Activated T-cell treated with anti-CD3 and anti-CD28 coated beads, Interleukin-2, amount 50 U/mL, for 72 hours (primary cell): ENCODE measurements at places on chromosomes 6 and 20.

- no peak for DNase-seq
Observed at GRCh38 chr20:62625921-62626547, 16.3 kb upstream of the SLCO4A1 start.

GRCh38 chr6:37709250-37709931 is 11.7 kb upstream of the MDGA1 start:
- DNase-seq, result no peak

- no peak for DNase-seq
Observed at GRCh38 chr6:7773914-7774313, 48.0 kb downstream of the BMP6 start.

DNA sequence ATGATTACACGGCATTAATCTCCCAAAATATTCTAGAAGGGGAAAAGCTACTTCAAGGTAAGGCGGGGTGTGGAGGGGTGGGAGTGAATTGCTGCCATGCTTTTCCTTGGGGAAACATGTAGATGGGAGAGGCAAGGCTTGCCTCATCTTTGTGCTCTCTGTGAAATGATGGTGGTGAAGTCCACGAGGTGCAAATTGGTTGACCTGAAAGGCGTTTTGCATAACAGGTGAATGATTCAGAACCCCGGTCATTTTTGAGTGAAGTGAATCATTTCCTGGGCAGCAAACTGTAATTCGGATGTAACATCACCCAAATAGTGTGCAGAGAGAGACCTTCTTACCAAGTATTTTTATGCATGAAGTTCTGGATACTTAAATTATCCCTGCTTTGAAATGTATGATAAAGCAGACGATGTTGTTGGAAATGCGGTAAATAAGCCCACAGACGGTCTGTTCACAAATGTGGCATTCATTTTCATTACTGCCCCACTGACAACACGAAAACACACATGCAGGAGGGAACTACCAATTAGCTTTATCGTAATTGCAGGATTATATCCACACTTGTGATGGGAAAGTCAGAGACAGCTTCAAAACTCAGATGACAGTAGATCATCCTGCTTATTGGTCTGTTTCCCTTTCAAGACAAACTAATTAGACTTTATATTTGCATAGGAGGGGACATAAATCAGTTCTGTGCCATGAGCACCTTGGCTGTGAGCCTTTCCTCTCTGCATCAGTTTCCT is 3.0 kb downstream of the CDH4 start:
- DNase-seq, result no peak

DNA sequence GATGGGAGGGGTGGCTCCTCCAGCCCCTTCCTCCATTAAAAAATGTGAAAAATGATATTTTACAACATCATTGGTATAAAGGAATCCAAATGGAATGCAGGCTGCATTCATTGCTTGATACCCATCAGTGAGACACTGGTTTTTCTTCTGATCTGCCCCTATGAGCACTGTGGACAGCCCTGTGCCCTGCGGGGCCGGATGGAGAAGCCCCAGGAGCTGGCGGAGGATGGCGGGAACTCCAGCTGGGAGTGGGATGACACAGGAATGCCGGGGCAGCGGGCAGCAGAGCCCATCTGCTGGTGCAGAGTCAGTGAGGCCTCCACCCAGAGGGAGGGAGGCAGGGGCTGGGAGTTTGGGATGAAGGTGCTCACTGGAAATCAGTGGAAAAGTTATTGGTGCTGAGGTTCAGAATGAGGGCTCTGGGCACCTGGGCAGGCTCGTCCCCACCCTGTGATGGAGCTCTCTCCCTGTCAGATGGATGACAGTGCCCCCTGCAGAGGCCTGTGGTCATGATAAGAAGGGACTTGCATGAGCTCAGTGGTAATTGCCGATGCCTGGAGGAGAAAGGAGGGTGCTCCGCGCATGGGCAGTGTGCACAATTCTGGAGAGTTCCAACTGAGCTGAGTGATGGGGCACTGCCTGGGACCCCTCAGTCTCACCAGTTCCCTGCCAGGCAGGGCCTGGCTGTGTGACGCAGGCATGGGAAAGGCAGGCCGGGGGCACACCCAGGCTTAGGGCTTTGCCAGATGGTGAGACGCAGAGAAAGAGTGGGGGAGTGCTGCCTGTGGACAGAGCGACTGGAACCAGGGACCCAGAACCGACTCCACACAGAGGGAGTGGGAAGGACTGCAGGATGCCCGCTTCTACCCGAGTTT is 23.2 kb downstream of the CTCFL start:
- DNase-seq, result no peak

GRCh38 chr20:50099113-50099512 is 13.8 kb downstream of the UBE2V1 start:
- DNase-seq, result no peak

- no peak for DNase-seq
Observed at GRCh38 chr20:17896771-17897369, 71.7 kb downstream of the SNX5 start.

GRCh38 chr20:11132819-11133415 is 459.1 kb upstream of the JAG1 start:
- no peak for DNase-seq

- no peak for DNase-seq
Observed at GRCh38 chr6:46246727-46247126, 75.9 kb upstream of the ENPP5 start.

DNA sequence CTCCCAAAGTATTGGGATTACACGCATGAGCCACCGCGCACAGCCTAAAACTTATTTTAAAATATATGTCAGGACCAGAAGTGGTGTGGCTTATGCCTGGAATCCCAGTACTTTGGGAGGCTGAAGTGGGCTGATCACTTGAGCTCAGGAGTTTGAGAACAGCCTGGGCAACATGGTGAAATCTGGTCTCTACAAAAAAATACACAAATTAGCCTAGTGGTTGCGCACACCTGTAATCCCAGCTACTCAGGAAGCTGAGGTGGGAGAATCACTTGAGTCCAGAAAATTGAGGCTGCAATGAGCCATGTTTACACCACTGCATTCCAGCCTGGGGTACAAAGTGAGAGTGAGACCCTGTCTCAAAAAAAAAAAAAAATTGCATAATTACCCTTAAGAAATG is 13.7 kb downstream of the PXT1 start:
- no peak for DNase-seq

GRCh38 chr20:445514-446336 is 16.6 kb downstream of the TBC1D20 start:
- no peak for DNase-seq

GRCh38 chr6:150752409-150752808 is 113.1 kb upstream of the MTHFD1L start:
- DNase-seq, result no peak

DNA sequence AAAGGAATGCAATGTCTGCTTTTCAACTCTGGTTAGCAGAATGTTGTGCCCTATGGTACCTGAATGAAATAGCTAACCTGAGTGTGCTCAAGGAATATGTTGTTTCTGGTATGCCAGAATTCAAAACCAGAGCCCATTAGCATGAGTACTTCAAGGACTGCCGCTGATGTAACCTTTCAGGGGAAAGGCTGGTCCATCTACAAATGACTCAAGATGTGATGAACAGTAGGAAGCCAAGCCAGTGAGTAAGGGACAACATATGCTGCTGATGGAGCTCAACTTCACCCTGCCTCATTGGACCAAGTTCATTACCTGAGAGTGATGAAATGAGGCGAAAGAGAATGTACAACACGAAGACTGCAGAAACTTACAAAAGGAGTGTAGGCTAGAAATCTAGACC is 95.7 kb upstream of the BMP2 start:
- no peak for DNase-seq

DNA sequence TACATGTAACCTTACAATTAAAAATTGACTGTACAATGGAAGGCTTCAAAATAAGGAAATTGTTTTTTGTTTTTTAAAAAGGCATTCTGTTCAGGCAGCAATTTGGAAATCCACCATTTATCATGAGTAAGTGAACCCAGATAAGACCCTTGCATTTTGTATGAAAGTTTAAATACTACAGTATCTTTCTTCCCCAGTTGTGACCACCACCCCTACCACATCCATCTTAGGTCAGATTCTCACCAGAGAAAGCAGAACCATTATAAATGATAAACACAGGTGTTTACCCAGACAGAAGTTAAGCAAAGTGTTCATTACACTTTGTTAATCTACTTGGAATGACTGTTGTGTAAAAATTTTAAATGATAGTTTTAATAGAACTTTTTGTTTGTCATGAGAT is 20.2 kb downstream of the SENP6 start:
- DNase-seq, result no peak

DNA sequence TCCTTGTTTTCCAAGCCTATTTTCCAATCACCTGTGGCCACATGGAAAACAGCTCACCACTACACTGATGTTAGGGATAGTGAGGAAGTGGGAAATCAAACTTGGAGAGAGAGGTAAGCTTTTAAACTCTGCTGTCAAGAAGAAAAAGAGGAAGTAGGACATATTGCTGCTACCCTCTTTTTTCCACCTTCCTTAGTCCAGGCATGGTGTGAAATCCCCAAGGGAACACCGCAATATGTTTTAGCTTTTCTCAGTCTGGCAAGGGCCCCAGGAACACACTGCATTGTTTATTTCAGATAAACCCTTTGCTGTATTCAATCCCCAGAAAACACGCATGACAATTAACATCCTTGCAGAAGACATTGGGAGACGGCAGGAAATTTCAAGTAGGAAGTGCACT is 61.3 kb downstream of the HS3ST5 start:
- DNase-seq, result no peak

GRCh38 chr6:132598473-132598872 is 8.9 kb upstream of the TAAR5 start:
- no peak for DNase-seq

GRCh38 chr20:63968928-63969760 is 586 bp downstream of the ZNF512B start:
- DNase-seq, result peak; percentile 44

DNA sequence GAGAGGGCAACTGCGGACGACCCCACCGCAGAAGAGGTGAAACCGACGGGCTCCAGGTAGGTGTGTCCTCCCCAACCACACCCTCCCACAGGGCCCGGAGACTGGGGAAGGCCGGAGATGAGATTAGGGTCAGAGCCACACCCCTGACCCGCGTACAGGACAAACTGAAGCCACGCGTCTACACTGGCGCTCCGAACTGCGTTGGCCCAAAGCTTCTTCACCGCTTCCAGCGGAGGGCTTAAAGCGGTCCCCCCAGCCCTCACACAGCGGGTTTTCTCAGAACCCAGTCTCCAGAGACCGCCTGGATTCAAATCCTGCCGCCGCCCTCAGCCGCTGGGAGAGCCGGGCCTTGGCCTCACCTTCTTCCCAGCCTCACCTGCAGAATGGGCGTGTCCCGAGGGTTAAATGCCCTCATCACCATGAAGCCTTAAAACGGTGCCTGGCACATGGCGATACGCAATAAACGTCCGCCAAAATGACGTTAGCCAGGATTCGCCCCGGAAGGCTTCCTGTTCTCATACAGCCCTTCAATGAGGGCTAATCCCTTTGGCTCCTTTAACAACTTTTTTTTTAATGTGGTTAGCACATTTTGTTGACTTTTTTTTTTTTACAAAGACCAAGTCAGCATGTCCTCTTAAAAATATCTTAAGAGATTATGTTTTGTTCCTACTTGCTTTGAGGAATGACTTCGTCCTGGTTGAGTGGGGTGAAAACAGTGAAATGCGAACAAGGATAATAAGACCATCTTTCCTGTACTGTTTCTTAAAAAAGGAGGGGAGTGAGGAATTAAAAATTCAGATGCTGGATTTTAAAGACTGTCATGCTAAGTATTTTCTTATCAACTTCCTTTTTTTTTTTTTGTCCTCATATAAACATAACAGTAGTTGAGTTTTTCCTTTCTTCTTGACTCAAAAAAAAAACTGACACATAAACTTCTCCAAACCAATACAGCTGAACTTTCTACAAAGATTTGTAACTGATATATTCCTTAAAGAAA is 15.1 kb upstream of the ZNF217 start:
- DNase-seq, result no peak

- DNase-seq, result no peak
Observed at GRCh38 chr6:36718560-36718959, 20.9 kb downstream of the RAB44 start.

DNA sequence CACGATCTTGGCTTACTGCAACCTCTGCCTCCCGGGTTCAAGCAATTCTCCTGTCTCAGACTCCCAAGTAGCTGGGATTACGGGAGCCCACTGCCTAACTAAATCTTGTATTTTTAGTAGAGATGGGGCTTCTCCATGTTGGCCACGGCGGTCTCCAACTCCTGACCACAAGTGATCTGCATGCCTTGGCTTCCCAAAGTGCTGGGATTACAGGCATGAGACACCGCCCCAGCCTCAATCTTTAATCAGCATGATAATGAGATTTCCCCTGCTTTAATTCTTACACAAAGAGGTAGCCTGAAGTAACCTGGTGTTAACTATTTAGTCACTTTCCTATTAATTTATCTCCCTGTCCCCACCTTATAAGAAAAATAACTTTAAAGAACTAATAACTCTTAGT is 31.3 kb upstream of the TRDN start:
- DNase-seq, result no peak

- no peak for DNase-seq
Observed at GRCh38 chr6:81790034-81790433, 37.6 kb upstream of the TENT5A start.

DNA sequence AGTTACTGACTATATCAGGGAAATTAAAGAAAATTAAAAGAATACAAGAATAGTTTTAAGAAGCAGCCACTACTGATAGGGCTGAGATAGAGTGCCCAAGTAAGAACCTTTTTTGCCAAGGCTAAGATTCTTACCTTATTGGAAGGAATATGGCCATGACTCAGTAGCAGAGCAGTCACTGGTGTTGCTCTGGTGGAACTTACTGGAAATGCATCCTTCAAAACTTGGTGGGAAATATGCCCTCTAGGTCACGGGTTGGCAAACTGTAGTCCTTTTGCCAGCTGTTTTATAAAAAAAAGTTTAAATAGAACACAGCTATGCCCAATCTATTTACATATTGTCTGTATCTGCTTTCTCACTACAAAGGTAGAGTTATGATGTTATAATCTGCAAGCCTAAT is 6.0 kb downstream of the HSF2 start:
- DNase-seq, result no peak
